ENCODE measurements at places on chromosomes 5 and 9. TPM values are rescaled to one million over a fixed set of nuclear protein-coding genes. Genes with fewer than 3 reads are reported as not detected.

Gene PRELID1
- 212 TPM for total RNA-seq

Gene HSPA5
- 76.5 TPM for total RNA-seq

DNA sequence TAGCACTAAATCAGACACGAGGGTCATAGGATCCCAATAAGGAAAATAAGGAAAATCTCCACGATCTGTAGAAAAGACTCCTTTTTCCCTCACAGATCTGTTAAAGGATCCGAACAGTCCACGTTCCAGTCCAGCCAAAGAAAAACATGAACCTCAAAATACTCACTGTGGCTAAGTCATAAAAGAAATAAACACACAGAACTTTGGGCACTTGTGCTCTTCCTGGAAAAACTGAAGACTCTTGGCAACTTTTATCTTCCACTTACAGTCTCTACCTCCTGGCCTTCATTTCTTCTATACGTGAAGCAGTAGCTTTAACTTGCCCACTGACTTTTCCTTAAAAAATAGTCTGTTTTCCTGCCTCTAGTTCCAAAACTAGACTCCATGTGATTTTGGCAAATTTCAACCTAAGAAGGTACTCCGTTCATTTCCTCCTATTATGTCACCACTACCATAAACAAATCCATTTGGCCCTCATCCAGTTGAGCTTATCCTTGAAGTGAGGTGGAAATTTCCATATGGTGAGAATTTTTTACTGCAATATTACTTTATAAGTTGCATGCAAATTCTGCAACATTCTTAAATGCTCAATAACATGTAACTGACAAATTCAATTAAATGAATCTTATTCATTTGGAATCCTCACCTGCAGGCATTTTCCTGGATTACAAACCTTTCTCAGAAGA lies 5.3 kb upstream of the LHFPL2 start:
- no peak overlapping the region for H3K27ac ChIP-seq
- DNase-seq, result no peak
- peaks cover 9% of the 10 kb centered on the region for H3K4me1 ChIP-seq
- no peaks in the 10 kb centered on the region for H3K27me3 ChIP-seq
- H3K4me3 ChIP-seq, result no peak overlapping the region

DNA sequence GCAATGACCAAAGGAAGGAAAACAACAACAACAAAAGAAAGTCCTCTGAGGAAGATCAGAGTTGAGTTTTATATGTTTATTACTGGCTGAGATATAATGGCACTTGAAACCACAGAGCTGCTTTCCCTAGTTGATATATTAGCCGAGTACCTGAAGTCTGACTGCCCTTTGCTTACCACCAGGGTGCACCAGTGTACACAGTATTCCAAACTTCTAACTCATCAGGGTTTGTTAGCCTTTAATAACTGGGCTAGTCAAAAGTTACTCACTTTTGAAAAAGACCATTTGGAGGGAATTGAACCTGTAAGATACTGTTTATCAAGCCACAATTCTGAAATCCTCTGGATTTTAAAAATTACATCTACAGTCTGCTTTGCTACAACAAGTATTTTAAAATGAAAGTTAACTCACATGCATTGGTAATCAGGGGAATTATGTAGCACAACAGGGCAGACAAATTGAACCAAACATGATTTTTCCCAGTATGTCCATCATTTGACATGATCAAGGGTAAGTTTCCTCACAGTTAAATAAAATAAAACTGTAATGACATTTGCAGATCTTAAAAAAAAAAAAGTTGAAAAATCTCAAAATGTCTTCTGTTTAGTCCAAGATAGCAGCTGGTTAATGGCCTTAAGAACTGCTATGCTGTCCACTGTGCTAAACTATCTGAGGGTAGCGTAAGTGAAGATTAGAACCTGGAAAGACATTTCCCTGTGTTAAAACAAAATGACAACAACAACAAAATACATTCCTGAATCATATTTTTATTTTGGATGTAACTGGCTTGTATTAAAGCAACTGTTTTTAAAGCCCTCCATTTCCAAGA lies 57.3 kb upstream of the C6 start:
- DNase-seq, result peak; percentile 80
- peaks cover 10% of the 10 kb centered on the region for H3K4me1 ChIP-seq
- H3K27me3 ChIP-seq, result no peaks in the 10 kb centered on the region

DNA sequence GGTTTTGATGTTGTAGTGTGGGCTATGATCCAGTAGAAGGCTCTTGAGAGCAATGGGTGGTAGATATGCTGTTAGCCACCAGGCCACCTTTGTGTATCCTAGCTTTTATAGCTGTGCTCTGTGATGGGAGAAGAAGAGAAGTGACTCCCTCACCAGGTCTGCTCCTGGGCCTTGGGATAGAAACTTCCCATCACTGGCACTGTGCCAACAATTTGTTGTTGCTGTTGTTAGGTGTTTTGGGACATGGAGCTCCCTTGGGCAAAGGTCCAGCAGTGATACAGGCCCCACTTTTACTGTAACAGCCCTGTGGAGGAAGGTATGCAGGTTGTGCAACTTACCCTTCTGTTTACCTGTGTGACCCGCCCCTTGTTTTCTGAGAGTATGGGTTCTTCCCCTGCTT lies 570.9 kb upstream of the GRIN3A start:
- H3K27ac ChIP-seq, result no peak overlapping the region
- H3K36me3 ChIP-seq, result no peaks in the 10 kb centered on the region
- no peaks in the 10 kb centered on the region for H3K4me1 ChIP-seq
- no peak overlapping the region for H3K4me3 ChIP-seq
- H3K27me3 ChIP-seq, result no peaks in the 10 kb centered on the region
- no peak for DNase-seq

- 0 out of 2 replicates have a peak, but pooled peaks cover 3% of the 10 kb centered on the region for H3K27me3 ChIP-seq
- H3K4me1 ChIP-seq, result no peaks in the 10 kb centered on the region
- H3K27ac ChIP-seq, result no peak overlapping the region
- no peaks in the 10 kb centered on the region for H3K36me3 ChIP-seq
- DNase-seq, result no peak
- no peak overlapping the region for H3K4me3 ChIP-seq
Measured at GRCh38 chr5:61598126-61598525, 266.1 kb downstream of the ZSWIM6 start.

- H3K27ac ChIP-seq, result no peak overlapping the region
- peaks cover 3% of the 10 kb centered on the region for H3K4me1 ChIP-seq
- DNase-seq, result no peak
- no peaks in the 10 kb centered on the region for H3K36me3 ChIP-seq
Measured at GRCh38 chr5:157952374-157952685, 93.4 kb upstream of the CLINT1 start.

DNA sequence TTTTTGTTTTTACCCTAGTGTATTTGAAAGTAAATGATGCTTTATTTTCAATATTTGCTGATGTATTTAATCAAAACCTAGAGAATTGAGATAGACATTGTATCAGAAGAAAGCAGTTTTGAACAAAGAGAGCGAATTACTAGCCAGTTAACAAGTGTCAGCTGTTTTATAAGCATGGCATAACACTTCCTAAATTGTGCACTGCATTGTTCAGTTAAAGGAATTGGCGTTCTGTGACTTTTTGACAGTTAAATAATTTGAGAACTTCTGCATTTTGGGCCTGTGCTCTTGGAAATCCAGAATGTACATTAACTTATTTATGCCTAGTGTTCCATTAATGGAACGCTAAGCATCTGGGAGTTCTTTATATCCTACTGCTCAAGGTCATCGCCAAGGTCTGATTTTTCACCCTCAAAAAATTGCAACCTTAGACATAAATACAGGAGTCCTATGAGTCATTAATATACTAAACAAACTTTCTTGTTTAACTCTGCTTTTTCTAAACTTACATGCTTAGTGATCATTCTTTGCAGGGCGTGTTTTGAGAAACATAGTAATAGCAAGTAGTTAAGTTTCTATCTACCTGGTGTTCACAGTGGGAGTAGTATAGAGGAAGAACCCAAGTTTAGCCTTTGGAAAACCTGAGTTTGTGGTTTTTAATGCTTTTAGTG lies 31.1 kb downstream of the RASA1 start:
- no peak overlapping the region for H3K27ac ChIP-seq
- H3K27me3 ChIP-seq, result no peaks in the 10 kb centered on the region
- no peaks in the 10 kb centered on the region for H3K36me3 ChIP-seq
- H3K4me1 ChIP-seq, result peaks cover 65% of the 10 kb centered on the region
- no peak for DNase-seq

DNA sequence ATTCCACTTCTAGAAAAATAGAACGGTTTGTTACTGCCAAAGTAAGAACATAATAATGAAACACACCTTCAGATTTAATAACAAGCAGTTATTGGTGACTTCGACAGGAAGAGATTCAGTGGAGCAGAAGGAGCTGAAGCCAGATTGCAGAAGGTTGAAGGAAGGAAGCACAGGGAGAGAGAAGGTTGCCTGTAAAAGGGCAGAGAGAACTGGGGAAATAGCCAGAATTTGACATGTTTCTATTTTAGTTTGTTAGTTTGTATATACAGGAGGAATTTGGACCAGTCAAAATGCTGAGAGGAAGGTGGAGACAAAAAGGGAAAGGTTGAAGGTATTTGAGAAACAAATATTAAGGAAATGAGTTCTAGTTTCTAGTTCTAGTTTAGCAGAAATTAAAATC lies 269.2 kb upstream of the ELAVL2 start:
- H3K4me3 ChIP-seq, result no peak overlapping the region
- H3K36me3 ChIP-seq, result no peaks in the 10 kb centered on the region
- H3K4me1 ChIP-seq, result no peaks in the 10 kb centered on the region
- no peak for DNase-seq
- H3K27me3 ChIP-seq, result no peaks in the 10 kb centered on the region

Data from GM23248 (cell line).